Stimulated activated CD4-positive, alpha-beta T cell treated with anti-CD3 and anti-CD28 coated beads, Interleukin-1b, Interleukin-23, amount 100 ng/mL, for 48 hours (primary cell): ENCODE measurements at places on chromosomes 12 and 14.

- no peak for DNase-seq
Observed at GRCh38 chr12:49947593-49948226, 2.8 kb upstream of the AQP2 start.

DNA sequence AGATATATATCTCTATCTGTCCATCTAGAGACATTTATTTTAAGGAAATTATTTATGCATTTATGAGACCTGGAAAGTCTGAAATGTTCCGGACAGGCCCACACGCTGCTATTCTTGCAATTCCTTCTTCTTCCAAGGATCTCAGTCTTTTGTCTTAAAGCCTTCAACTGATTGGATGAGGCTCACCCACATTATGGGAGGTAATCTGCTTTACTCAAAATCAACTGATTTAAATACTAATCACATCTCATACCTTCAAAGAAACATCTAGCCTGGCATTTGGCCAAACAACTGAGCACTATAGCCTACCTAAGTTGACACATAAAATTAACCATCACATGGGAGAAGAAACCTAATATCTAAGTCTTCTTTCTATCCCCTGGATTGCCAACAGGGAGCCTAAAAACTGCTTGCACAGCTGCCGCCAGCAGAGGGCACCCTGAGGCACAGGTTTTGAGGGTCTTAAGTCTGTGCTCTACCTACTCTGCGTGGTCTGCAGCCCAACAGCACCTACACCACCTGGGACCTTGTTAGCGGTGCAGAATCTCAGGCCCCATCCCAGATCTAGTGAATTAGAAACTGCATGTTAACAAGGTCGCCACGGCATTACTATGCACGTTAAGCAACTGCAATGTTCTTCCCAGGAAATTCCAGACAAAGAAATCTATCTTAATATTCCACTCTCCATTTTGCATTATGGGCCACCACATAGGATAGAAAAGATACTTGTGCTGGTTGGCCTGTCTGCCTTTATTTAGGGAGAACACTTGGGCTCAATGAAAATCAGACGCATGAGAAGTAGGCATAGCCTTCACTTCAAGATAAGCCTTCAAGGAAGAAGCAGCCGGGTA is 249.7 kb downstream of the FOXG1 start:
- DNase-seq: peak; percentile 2

DNA sequence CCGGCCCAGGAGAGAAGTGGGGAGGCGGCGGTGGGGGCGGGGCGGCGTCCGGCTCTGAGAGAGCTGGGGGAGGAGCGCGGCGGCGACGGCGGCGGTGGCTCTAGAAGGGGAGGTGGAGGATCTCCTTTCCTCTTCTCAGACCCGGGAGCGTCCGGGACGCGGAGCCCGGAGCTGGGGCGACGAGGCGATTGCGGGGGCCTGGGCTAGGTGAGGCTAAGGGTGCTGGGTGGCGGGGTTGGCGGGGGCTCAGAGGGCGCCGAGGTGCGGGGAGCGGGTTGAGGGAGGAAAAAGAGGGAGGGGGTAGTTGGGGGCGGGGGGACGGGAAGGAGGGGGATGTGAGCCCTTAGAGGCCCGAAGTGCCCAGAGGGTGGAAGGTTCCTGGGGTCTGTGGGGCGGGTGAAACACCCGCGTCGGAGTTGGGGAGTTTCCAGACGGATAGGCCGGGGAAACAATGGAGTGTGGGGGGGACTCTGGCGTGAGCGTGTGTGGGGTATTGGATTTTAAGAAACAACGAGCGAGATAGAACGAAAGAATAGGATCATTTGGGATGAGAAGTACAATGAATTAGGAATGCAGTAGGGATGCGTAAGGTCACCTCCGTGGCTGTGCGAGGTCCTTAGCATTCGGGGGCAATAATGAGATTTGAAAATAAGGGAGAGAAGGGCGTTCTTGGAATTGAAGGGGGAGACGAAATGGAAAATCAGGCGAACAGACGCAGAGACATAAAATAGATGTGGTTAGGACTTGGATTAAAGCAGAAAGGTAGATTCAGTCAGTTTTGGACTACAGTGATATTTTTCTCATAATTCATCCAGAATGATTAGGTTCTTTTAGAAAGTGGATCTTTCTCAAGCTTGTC is at the start of gene SPATS2:
SPATS2 (plus strand) TSS at position 82 of the 859 bp plus-strand sequence. CDS start 93,551 bp downstream, outside the sequence.
- DNase-seq: no peak

- DNase-seq: no peak
Observed at GRCh38 chr12:19130224-19131024, 891 bp downstream of the PLEKHA5 start.

DNA sequence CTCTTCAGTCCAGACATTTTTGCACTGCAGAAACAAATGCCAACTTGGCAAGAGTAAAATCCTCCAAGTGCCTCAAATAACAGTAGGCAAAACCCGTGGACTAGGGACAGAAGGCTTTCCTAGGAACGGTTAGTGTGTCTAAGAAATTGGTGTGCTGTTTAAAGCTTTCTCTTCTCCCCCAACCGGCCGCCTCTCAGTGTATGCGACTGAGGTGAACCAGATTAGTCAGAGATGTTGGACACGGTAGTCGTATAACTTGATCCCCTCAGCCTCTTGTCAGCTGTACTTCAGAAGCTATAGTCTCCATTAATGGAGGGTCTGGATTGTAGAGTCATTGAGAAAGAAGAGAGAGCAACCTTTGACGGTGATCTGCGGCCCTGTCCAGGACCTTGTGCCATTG is 21.7 kb downstream of the PPFIBP1 start:
- no peak for DNase-seq

DNA sequence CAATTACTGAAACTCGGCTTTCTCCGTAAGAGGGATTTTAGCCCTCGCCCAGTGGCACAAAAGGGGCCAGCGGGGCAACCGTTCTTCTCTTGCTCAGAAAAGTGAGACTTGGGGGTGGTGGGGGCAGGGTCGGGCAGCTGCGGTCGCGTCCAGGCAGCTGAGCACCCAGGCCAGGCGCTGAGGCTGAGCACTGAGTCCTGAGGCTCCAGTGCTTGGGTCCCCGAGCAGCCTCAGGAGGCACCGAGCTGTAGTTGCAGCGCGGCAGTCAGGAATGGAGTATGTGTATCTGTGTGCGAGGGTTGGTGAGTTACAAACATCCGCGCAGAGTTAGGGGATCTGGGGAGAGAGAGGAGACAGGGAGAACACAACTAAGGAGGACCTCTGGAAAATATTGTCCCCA is 4.1 kb upstream of the HOXC6 start:
- DNase-seq: no peak

GRCh38 chr14:31508135-31508534 is 20.3 kb upstream of the GPR33 start:
- no peak for DNase-seq

- peak; percentile 4 for DNase-seq
Observed at GRCh38 chr12:42094277-42094676, 50.4 kb downstream of the GXYLT1 start.

- no peak for DNase-seq
Observed at GRCh38 chr14:68140076-68140741, 320.6 kb downstream of the RAD51B start.

DNA sequence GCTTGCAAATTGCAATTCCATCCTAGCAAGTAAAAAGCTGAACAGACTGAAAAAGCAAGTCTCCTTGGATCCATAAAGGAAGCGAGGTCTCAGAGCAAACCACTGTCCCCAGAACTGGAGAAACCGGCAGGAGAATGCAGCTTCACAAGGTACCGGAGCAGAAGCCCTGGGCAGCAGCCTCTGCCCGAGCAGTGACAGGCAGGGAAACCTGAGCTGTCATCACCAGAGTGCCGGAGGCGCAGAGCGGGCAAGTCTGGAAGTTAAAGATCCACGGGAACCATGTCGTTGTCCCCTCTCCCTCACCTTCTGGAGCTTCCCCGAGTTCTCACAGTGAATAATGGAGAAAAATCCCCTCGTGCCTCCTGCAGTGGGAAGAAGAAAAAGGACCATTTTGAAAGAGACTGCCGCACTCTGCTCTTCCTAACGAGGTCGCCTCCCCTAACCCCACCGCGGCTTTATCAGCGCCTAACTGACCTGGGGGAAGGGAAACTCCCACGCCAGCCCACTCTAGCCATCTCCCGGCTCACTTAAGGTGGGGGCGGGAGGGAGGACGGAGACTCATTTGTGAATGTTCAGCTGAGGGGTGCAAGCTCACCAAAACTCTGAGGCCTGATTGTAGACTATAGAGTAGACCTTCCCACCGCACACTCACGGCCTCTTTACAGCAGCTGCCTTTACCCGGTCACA is 27.8 kb downstream of the FBXL14 start:
- DNase-seq: no peak

GRCh38 chr12:20272801-20273200 is 95.5 kb upstream of the PDE3A start:
- DNase-seq: no peak

- DNase-seq: no peak
Observed at GRCh38 chr14:51260225-51260624, 20.2 kb downstream of the TMX1 start.

GRCh38 chr12:12445882-12446181 is 89.0 kb downstream of the BORCS5 start:
- no peak for DNase-seq

DNA sequence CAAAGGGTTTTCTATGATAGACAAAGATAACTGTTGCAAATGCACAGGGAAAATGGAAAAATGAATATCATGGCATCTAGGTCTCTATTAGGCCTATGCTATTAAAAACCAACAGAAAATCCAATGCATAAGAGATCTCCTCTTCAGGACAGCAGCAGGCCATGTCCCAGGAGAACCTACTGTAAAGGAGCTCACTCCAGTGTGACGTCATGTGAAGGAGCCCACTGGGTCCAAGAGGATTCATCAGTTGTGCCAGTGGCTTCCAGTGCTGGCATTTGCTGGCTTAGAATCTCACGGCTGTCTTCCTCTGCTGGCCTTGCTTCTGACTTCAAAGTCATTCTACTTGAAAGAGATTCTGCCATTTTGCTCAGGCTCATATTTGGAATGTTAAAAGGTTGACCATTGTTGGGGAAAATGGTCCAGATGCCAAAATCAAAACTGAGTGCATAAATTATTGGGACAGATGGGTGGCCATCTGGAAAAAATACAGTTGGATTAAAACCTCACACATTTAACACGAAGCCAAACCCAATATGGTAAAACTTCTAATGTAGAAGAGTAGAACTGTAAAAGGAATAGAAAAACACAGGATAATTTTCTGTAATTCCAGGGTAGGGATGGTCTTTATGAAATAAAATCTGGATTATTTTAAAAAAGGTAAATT is 75.4 kb upstream of the ARID2 start:
- DNase-seq: no peak

GRCh38 chr14:50028458-50028857 is 87.9 kb downstream of the VCPKMT start:
- DNase-seq: no peak

DNA sequence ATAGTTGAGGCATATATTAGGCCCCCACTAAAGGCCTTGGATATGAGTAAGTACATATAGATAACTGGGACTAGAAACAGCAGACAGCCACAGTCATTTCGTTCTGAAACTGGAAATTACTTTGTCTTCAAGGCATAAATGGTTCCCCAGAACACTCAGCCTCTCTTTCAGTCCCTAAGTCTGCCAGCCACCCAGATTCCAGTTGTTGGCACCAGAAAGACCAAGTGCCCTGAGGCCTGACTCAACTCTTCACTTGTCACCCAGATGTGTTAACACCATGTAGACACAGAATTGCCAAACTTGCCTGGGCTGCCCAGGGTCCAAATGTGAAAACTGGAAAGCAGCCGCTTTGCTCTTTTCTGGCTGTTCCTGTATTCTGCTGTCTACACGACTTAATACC is 3.0 kb upstream of the LGALS3 start:
- DNase-seq: peak; percentile 14

- DNase-seq: no peak
Observed at GRCh38 chr14:99236386-99237138, 35.4 kb downstream of the BCL11B start.

- no peak for DNase-seq
Observed at GRCh38 chr14:58027904-58028303, 124.1 kb downstream of the ARMH4 start.

- DNase-seq: peak; percentile 15
Observed at GRCh38 chr14:81990312-81990761, 456.7 kb upstream of the SEL1L start.

DNA sequence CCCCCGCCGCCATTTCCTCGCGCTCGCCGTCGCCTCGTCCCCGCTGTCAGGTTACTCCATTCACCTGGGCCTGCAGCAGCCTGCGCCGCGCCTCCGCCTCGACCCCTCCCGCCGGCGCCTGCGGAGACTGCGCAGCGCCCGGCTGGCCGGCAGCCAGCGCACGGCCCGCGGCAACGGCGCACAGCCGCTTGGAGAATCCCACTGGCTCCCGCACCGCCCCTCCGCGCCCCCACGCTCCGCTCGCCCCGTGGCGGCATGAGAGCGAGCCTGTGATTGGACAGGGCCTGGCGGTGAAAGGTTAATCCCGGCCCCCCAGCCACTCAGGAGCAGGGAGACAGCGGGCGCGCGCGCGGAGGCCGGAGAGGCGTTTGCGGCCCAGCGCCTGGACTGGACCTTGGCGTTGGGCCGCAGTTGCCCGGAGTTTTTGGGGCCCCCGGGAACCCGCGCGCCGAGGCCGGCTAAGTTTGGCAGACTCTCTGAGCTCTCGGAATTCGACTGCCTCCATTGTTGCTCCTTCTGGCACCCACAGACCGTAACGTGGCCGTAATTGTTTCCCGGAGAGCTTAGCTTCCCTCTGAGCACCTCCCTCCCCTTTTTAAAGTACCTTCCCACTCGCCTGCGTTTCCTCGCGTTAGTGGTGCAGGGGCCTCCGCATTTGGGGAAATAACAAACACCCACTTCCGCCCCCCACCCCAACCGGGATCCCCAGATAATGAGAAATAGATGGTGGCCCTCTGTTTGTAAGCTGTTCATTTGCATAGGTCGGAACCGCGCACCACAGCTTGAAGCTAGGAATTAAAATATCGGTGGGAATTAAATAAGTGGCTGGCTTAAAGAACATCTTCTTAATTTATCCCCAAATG is at the start of gene DICER1:
DICER1 (minus strand) TSS at position 203 of the 863 bp plus-strand sequence. CDS start 24,071 bp downstream, outside the sequence.
- peak; percentile 93 for DNase-seq

GRCh38 chr12:7321624-7322023 is 17.8 kb downstream of the ACSM4 start:
- DNase-seq: no peak

DNA sequence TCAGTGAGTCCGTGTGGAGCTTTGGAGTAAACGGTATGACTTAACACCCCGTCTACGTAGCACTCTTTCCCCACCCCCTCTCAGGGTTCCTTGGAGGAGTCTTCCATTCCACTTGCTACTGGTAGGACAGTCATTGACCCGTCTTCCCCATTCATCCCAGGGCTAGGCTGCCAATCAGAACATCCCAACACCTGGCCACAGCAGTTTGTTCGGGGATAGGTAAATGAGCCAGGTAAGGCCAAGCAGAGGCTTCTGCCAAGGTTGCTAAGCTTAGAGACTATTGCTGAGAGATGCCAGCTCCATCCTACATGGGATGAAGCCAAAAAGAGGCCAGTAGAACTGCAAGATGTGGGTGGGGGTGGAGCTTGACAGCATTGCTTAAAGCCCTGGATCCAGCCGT is 130.8 kb downstream of the BCL11B start:
- DNase-seq: no peak

DNA sequence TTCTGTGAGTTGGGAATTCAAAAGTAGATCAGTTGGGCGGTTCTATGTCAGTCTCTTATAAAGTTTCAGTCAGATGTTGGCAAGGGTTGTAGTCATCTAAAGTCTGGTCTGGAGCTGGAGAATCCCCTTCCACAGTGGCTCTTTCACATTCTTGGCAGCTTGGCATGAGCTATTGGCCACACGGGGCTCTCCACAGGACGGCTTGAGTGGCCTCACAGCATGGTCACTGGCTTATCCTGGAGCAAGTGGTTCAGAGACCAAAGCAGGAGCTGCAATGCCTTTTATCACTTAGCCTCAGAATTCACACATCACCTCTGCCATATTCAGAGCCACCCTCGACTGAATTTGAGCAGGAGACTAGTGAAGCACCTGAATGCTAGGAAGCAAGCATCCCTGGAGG is 7.1 kb upstream of the KICS2 start:
- DNase-seq: no peak
